ENCODE measurements at places on chromosomes 7 and 10.
A peak's percentile ranks its signal among the peaks of the same experiment; 100 is the strongest.

- no peak for DNase-seq
These were observed 154.5 kb downstream of the SGMS1 start for GRCh38 chr10:50469288-50469687.

DNA sequence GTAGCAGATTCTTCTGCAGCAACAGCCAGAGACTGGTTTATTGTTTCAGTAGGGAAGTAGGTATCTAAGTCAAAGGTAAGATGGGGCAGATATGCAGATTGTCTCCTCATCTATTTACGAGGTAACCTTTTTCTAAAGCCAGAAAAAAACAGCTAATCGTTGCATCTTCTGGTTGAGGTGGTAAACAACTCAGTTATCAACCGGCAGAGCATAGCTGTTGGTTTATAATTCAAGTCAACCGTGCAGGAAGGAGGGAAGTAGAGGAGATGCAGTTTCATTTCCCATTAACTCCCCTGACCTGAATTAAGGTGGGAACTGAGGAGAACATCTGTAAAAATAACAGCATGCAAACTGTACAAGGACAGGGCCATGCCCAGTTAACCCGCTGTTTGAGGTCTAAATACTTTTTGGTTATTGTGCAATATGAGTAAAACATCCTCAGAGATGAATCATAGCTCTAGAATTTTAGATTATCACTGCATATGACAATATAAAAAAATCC, 156.5 kb upstream of the ITGB1 start:
- DNase-seq: no peak

DNA sequence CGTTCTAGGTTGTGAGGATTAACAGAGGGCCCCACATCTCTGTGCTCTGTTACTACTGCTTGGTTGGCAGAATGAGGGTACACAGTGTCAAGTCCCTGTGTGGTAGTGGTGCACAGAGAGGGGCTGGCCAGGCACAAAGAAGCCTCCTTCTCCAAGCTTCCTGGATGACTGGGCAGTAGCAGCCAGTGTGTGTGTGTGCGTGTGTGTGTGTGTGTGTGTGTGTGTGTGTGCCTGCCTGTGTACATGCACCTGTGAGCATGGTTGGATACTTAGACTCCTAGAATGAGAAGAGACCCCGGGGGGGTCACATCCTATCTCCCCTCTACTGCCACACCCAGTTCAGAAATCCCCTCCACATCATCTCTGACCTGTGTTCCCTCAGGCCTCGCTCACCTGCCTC, 146.7 kb upstream of the UNC5B start:
- DNase-seq: no peak

DNA sequence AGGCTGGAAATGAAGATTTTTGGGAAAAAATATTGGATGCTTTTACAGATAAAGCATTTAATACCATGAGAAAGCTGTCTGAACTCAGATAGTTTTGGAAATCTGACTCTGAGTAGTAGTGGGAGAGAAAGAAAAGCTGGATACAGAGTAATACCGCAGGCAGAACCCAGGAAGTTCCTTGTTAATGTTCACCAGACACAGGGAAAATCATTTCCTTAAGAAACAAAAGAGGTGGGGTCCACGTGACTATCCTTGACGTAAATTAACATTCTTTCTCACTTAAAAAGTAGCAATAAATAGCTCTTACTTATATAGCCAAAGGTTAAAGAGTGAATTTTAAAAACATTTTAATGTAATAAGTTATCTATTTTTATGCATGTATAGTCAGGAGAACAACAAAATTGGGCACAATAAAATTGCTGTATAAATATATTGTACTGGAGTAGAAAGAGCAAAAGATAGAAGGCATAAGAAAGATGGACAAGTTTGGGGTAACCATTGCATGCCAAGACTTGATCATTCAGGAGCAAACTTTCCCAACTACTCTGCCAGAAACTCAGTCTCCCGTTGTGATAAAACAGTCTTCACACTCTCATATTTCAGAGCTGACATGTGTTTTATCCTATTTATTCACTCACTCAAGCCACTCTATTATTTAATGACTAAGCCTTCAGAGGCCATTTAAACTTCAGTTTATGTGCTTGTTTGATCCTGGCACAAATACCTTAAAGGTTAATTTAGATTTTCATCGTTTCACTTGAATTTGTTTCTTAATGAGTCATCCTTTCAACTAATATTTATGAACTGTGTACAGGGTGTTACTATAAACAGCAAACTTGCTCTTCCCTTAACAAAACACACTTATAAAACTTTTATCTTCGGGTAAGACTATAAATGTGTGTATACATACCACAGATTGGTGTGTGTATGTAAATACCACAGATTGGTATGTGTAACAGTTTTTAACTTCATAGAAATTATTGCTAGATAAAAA, 143.1 kb downstream of the GNAI1 start:
- peak; percentile 92 for DNase-seq

DNA sequence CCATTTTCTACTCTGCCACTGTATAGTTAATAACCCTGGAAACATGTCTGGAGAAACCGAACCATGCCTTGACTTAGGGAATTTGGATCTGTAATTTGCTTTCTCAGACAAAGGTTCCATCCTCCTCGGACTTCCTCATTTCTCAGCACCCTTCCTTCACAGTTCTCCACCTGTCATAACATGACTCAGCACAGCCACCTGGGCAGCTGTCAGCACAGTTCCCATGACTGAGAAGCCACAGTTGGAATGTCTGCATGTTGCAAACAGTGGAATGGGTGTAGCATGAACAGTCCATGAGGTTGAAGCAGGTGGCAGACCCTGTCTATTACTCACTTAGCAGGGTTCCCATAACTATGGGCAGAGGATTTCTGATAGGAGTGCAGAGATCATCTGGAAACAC, 634 bp upstream of the OR9A4 start:
- no peak for DNase-seq

DNA sequence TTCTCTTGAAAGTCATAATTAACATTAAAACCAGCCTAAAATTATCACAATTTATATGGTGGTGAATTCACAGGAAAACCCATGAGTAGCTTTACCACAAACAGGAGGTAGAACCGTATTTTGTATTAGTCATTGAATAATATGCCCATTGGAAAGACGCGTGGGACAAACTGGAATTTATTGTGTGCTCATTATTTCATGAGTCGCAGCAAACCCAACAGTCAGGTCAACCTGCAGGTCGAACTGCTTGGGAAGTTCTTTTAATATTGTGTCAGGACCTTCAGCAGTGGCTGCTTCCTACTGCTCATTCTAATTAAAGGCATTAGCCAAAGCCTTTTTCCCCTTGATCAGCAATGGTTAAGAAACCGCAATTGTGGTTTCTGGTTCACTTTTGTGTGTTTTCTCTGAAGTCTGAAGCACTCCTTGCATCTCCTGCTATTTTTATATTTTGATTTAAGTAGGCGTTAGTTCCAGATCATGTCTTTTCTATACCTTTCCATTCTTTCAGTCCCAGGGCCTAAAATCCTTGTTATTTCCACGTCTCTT, 100.1 kb downstream of the RAB11FIP2 start:
- no peak for DNase-seq

GRCh38 chr10:102701272-102701671, 12.9 kb downstream of the ARL3 start:
- DNase-seq: no peak
